ENCODE measurements at places on chromosomes 11 and 22.

GRCh38 chr11:2314525-2315394 lies 12.9 kb downstream of the TSPAN32 start:
- no peak for DNase-seq

GRCh38 chr11:73353422-73353821 lies 22.8 kb upstream of the RELT start:
- no peak for DNase-seq

- DNase-seq = no peak
Measured at GRCh38 chr11:82936261-82936660, 34.7 kb downstream of the DDIAS start.

GRCh38 chr11:75534259-75535069 lies 8.7 kb upstream of the GDPD5 start:
- DNase-seq = no peak

All from CD4-positive, alpha-beta T cell (primary cell).